ENCODE measurements at places on chromosomes 3 and 15.

DNA sequence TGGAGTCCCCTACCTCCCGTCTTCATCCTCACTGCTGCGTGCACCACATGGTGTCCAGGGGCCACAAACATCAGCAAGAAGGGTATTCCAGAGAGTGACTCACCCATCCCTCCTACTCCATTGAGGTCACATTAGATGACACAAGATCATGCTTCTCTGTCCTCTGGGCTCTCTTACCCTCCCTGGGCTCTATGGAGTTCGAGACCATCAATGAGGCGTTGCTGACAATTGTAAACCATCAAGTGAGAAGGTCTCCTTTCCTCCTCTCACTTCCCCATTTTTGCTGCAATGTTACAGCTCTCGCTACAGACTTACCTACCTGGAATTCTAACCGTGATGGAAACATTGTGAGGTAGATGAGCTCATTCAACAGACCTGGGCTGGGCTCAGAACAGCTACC lies 51.7 kb downstream of the HMCES start:
- DNase-seq: no peak

- DNase-seq: no peak
Measured at GRCh38 chr3:17846466-17846865, 104.0 kb upstream of the TBC1D5 start.

GRCh38 chr3:101497803-101498202 lies 15.2 kb downstream of the SENP7 start:
- no peak for DNase-seq

GRCh38 chr3:44415421-44415820 lies 62.0 kb downstream of the ZNF445 start:
- DNase-seq: no peak

GRCh38 chr3:180523040-180523439 lies 78.9 kb upstream of the TTC14 start:
- DNase-seq: no peak

DNA sequence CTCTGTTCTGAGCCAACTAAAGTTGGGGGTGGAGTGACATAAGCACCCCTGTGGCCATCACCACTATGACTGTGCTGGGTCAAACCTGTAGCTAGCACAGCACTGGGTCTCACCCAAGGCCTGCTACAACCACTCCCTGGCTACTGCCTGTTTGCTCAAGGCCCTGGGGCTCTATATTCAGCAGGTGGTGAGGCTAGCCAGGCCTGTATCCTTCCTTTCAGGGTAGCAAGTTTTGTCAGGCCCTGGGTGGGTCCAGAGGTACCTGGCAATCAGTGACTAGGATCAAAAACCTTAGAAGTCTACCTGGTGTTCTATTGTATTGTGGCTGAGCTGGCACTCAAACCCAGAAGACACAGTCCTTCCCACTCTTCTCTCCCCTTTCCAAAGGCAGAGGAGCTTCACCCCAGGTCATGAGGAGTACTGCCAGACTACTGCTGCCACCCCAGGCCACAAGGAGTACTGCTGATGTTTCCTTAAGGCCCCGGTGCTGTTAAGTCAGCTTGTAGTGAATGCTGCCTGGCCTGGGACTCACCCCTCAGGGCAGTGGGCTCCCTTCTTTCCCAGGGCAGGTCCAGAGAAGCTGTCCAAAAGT lies 170.8 kb downstream of the IGSF11 start:
- no peak for DNase-seq

Measured in left hindlimb (tissue), 1 donor.